HAP-1 (cell line): ENCODE measurements at places on chromosomes 13 and 19.
A peak's percentile ranks its signal among the peaks of the same experiment; 100 is the strongest.

DNA sequence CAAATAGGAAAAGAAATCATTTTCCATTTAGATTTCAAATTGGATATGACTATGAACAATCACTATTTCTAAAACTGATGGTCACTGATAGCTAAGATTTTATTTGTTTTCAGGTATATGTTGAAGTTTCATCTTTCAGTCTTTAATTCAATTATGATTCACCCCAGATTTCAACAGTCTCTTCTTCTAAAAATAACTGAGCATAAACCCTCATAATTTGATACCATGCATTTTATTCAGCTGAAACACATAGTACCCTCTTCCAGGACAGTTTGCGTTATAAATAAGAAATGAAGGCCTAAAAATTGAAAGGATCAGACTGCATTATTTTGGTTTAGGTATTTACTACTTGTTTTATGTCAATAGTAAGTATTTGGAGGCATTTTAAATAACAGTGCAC, 428.5 kb upstream of the NBEA start:
- no peak for DNase-seq

GRCh38 chr13:44406617-44407016, 33.0 kb downstream of the SERP2 start:
- DNase-seq = no peak

GRCh38 chr13:80973721-80974120, 632.8 kb upstream of the SPRY2 start:
- DNase-seq = no peak

DNA sequence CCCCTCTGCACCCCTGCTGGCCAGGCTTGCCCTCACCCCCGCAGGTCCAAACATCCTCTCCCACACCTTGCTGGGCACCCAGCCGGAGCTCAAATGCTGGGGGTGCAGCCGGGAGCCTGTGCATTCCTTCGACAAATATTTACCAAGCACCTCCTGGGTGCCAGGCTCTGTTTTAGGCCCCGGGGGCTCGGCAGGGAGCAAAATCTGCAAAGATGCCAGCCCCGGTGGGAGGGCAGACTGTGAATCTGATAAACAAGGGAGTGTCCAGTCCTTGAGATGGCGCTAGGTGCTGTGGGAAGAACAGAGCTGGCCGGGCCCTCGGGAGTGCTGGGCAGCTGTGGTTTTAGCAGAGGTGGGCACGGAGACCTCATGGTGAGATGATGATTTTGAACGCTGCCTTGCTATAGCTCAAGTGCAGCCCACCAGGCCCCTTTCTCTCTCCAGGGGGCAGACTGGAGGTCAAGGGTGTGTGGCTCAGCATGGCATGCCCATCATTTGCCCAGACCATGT, 10.6 kb downstream of the NFIX start:
- DNase-seq = no peak

- DNase-seq = no peak
Measured at GRCh38 chr19:22935151-22935550, 67.8 kb downstream of the ZNF728 start.

DNA sequence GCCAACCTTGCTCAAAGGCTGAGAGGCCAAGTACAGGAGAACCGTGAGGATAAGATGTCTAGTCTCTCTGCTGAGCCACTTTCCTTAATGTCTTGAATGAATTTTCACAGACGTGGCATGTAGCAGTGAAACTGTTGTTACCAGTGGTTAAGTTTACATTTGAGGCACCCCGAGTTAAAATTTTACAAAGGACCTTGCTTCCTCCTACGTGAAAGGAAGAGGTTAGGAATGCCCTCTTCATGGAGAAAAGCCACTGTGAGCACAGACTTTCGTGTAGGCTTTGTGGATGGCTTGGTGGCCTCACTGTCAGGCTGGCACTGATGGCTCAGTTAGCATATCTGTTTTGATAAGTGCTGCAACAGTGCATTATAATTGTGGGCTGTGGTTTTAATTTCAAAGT, 2.7 kb downstream of the GJB2 start:
- no peak for DNase-seq

DNA sequence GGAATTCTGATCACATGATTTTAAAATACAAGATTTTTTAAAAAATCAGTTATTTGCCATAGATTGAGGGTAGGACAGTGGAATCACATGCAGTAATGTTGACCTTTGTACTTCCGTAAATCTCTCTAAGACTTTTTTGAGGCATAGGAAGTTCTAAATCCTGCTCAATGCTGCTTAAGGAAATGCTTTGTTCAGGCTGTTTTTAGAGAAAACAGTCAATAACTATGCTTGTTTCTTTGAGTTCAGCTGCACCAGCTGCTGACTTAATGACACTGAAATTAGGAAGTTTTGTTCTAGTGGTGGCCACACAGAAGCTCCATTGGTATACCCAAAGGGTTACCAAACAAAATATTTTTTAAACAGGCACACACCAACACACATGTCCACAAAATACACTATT, 60.9 kb downstream of the KLF12 start:
- DNase-seq = no peak

DNA sequence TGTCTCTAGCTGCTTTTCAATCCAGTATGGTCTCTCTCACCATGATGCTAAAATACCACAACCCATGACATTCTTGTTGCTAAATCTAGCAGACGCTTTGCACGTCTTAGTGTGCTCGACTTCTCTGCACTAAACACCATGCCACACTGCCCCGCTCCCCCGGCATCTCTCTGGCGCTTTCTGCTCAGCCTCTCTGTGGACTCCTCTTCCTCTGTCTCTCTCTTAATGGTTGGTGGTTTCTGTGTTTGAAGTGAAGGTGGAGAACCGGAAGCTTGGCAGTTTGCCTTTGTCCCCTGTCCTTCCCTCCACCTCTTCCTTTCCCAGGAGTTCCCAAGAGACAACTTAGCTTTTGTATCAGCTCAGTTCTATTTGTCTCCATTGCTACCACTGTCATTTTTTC, 8.8 kb downstream of the ERCC5 start:
- DNase-seq = no peak

DNA sequence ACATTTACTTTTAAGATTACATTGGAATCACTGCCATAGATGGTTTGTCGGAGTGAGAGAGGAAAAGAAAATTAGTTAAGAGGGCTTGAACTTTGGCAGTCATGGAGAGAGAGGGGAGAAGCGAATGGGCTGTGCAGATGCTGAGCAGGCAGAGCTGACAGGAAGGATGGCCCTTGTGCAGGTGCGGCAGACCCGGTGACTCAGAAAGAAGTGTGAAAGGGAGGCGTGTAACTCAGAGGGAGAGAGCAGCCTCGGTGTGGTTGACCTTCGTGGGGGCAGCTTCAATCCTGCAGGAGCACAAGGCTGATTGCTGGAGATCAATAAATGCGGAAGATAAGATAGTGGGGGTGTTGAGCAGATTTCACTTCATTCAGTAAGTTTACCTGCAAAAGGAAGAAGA, 76.9 kb downstream of the TNFSF13B start:
- DNase-seq = no peak

DNA sequence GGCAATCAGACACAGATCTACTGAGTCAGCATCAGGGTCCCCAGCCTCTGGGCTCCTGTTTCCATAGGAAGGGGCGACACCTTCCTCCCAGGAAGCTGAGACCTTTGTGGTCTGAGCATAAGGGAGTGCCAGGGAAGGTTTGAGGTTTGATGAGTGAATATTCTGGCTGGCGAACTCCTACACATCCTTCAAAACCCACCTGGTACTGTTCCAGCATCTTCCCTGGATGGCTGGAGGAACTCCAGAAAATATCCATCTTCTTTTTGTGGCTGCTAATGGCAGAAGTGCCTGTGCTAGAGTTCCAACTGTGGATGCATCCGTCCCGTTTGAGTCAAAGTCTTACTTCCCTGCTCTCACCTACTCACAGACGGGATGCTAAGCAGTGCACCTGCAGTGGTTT, 9.2 kb downstream of the INSL3 start:
- DNase-seq = no peak

GRCh38 chr13:36061054-36061453, 70.1 kb downstream of the DCLK1 start:
- DNase-seq = no peak

- no peak for DNase-seq
Measured at GRCh38 chr13:105878119-105878700, 657.3 kb downstream of the EFNB2 start.

GRCh38 chr13:74027161-74027779, 106.9 kb downstream of the KLF12 start:
- no peak for DNase-seq

DNA sequence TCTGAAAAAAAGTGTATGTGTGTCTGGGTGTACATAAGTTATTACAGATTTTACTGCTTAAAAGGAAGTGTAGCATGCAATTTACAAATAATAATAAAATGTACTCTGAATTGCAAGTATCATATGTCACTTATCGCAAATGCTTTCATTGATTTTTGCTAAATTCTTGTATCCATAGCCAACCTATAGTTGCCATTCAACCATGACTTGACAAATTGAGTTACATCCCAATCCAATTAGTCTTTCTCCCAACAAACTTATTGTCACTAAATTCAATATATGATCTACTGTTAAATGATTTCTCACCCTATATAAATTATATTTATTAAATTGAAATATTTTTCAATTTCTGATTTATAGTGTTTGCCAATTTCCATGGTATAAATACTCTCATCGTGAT, 17.3 kb upstream of the SUPT20H start:
- no peak for DNase-seq

GRCh38 chr19:43610493-43610892, 1.4 kb upstream of the SRRM5 start:
- no peak for DNase-seq

DNA sequence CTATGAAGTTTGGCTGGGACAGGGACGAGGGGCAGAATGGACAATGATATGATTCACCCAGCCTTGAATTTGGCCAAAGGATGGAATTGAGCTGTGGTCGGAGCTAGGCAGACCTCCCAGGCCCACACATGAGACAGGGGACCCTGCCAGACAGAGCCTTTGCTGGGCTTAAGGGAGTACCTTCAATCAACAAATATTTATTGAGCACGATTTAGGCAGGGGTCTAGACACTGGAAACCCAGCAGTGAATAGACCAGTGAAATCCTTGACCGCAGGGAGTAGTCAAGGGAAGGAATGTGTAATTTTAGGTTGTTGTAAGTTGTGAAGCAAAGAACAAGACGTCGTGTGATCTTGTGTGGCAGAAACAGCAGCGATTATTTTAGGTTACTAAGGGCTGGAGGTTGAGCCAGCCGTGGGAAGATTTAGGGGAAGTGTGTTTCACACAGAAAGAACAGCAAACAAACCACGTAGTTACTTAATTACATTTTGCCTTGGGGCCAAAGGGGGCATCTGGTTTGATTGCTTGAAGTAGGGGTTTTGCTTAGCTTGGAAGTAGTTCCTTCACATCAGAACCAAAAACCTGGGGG, 16.9 kb upstream of the AP1M2 start:
- no peak for DNase-seq

DNA sequence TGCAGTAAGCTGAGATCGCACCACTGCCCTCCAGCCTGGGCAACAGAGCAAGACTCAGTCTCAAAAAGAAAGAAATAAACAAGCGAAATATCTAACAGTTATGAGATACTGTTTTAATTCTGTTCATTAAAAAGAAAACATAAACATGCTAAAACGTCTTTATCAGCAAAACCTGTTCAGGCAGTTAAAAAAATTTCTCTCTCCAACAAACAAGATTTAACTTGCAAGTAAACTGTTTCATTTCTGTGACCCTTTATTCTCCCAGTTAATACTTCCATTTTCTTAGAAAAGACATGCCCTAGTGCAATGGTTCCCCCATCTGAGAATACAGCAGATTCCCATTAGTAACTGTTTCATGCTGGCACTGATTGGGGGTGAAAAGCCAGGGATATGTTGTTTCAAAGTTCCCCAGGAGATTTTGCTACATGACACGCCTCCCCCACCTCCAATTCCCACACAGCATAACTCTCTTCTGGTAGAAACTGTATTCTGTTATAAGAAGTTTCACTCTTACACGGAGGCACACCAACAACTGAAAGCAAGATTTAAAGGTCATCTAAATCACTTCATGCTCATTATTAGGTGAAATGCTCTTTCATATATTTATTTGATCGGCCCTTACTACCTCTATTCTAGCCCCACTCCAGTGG, 24.4 kb downstream of the ELF1 start:
- no peak for DNase-seq

- no peak for DNase-seq
Measured at GRCh38 chr13:95335667-95336066, 34.4 kb upstream of the ABCC4 start.

DNA sequence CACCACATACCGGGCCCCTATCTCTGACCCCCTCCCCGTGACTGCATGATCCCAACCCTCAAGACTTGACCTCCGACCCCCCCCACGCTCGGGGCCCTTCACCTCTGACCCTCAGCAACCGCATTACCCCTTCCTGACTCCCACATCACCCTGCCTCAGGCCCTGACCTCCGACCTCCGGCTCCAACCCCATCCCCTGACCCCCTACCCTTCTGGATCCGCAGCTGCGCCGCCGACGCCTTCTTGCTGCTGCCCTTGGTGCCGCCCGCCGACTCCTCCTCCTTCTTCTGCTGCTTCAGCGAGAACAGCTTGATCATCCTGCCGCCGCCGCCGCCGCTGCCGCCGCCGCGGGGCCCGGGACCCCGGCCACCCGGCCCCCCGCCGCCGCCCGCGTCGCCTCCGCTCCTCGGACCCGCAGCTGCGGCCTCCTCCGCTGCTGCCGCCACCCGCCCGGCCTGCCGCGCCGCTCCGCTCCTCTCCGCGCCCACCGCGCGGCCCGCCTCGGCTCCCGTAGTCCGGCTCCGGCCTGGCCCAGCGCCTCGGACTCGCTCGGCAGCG, at the start of gene UBE2M:
TSS of gene UBE2M (minus strand) at position 546 of the 557 bp plus-strand sequence. CDS start at position 316, 230 bp downstream.
- DNase-seq = no peak

DNA sequence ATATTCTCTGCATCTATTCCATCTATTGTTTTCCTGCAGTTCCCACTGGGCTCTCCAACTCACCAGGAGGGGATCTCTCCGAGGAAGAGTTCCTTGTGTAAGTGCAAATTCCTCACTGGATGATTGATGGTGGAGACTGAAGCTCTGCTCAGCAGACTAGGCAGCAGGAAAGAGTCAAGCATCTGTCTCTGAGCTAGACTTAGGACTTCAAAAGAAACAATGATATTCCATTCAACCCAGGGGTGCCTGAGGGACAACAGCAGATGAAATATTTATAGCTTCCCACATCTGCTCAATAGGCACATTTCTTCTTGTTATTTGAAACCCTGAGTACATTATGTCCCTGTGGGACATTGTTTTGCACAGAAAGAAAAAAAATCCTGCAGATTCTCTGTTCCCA, at the start of the genes OR7A5 and OR7C1:
TSS of gene OR7A5 (minus strand) at position 175 of the 400 bp plus-strand sequence. CDS start 6,944 bp downstream, outside the sequence.
TSS of gene OR7C1 (minus strand) at position 175 of the 400 bp plus-strand sequence. CDS start 35,049 bp downstream, outside the sequence.
- DNase-seq = no peak

- DNase-seq = peak; percentile 95
Measured at GRCh38 chr19:1241417-1242095, at the start of gene ATP5F1D. Gene ATP5F1D, plus strand, starts transcription at chr19:1241751. Its CDS starts 100 bp downstream, at chr19:1241851.

DNA sequence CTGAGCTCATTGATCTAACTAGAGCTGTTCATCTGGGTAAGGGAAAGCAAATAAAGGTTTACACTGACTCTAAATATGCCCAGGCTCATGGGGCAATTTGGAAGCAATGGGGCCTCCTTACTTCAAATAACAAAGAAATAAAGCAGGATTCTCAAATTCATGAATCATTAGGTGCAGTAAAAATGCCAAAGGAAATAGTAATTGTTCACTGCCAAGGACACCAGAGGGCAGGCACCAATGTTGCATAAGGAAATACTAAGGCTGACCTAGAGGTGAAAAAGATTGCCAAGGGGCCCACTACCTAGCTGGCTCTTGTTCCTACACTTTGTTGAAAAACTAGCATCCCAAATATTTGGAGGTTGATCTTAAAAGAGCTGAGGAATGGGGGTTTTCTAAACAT, 1686.7 kb upstream of the MIR17HG start:
- no peak for DNase-seq

- no peak for DNase-seq
Measured at GRCh38 chr19:18297308-18297707, 15.9 kb upstream of the JUND start.

- no peak for DNase-seq
Measured at GRCh38 chr13:112435973-112436372, 59.8 kb downstream of the SPACA7 start.

- DNase-seq = no peak
Measured at GRCh38 chr13:52359534-52359933, 46.4 kb downstream of the THSD1 start.
